ENCODE measurements at places on chromosomes 3 and 15.

DNA sequence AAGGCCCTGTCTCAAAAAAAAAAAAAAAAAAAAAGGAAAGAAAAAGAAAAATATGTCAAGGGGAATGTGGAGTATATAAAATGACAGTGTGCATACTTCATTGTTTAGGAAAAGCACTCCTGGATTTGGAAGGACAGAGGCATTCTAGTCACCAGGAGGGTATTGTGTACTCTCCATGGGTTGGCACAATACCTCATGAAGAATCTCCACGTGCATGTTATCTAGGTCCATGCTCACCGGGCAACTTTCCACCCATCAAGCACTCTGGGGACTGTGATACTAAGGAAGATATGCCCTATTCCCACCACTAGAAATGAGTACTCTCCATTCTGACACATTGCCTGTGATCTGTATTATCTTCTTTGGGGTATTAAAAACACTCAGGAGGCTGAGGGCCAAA lies 15.4 kb upstream of the KPNA1 start:
- DNase-seq = no peak

DNA sequence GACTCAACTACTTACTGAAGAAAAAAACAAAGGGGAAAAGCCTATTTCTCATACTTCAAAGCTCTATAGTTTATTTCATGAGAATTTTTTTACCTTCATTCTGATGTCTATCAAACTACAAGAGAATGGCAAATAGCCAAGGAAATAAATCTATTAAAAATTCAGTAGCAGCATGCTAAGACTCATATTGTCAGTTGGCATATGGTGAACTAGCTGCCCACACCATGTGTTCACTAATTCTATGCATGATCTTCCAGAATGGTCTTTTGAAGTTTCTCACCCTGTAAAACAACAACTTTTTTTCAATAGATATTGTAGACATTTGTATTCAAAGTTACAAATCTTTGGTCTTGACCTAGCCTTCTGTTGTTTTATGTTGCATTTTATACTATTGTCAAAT lies 386.2 kb downstream of the RSL24D1 start:
- no peak for DNase-seq

GRCh38 chr15:65646486-65646885 lies 24.7 kb downstream of the SLC24A1 start:
- DNase-seq = no peak

DNA sequence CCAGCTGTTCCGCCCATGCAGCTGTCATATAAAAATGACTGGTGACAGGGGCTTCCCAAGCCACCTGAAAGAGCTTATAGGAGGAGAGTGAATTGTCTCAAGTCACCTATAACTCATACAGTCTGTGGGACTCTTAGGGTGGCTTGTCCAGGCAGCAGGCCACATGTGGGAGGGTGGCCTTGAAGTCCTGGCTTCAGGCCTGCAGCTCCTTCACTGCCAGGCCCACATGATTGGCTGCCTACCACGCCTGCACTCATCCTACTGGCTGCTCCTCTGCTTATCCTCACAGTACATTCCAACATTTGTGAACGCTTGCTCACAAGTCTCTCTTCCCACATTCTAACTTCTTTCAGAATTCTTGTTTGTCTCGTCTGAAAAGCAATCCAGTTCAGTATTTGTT lies 41.1 kb upstream of the TIPARP start:
- no peak for DNase-seq

DNA sequence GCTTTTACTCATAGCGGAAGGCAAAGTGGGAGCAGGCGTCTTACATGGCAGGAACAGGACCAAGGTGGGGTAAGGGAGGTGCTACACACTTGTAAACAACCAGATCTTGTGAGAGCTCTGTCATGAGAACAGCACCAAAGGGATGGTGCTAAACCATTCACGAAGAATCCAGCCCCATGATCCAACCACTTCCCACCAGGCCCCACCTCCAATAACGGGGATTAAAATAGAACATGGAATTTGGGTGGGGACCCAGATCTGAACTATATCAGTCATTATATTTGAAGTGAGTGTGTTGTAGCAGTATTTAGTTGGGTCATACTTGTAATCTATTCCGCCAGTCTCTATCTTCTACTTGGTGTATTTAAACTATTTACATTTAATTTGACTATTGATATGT lies 190.9 kb downstream of the RPLP1 start:
- DNase-seq = no peak

DNA sequence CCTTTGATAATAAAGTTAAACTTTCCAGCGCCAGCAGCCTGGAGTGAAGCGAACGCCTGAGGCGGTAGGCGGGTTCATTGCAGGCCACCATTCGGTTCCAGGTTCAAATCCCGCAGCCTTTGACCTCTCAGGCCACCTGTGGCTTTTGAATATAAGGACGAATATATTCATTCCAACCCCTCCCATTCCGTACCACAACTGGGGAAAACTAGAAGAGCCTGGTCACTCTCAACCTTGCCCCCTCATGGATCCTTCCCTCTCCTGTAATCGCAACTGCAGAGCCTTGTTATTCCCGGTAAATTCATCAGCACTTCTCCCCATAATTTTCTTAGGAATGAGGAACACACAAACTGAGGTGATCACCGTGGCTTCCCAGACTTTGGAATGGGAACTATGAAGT lies 35.2 kb downstream of the ZIC4 start:
- no peak for DNase-seq
